CD4-positive, alpha-beta T cell treated with Interleukin-12 subunit alpha and Interleukin-12 subunit beta, for 1 hour (primary cell): ENCODE measurements at places on chromosomes 2 and 18.

DNA sequence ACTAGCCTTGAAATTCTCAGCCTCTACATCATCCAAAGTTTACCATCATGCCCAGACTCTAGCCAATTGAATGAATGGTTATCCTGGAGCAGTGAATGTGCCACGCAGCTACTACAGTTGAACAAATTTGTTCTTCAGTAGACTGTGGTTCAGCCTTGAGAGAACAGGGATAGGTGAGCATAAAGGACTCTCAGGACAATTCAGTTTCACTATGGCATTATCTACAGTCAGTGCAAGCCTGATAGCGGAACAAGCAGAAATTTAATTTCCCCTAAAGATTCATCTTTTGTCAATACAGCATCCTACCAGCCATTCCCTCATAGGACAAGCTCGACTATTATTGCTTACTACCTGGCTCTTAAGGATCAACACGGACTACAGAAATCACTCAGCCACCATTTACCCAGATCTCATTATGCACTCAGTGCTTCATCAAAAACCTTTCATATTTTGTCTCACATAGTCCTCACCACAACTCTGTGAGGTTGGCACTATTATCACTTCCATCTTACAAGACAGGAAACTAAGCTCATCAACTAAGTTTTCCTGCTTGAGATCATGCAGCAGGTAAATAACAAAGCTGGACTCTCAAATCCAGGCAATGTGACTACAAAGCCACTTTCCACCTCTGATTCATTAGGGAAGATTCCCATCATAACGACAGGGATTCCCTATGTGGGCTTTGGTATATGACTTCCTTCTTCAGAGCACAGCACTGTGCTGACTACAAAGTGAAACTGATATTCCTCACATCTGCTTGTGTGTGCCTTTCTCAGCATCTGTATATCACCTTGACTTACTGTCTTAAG lies 181.5 kb upstream of the ACVR2A start:
- DNase-seq, result peak; percentile 45

DNA sequence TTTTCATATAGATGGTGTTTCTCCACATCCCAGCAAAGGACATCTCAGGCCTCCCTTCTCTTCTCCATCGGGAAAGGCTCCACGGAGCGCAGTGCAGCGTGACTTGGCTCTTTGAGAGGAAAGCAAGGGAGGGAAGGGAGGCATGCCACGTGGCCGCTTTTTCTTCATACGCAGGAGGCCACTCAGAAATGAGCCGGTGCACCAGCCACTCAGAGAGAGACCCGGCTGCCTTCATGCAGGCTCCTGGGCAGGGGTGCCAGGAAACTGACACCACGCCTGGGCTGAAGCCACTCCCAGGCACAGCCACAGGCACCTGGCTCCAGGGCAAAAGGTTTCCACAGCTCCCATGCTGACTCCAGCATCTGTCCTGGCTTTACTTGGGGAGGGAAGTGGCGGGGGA lies 11.1 kb upstream of the LOXHD1 start:
- no peak for DNase-seq

GRCh38 chr2:173134703-173135102 lies 59.1 kb downstream of the MAP3K20 start:
- DNase-seq, result no peak

- DNase-seq, result no peak
Measured at GRCh38 chr18:55048892-55049291, 89.6 kb upstream of the CCDC68 start.

DNA sequence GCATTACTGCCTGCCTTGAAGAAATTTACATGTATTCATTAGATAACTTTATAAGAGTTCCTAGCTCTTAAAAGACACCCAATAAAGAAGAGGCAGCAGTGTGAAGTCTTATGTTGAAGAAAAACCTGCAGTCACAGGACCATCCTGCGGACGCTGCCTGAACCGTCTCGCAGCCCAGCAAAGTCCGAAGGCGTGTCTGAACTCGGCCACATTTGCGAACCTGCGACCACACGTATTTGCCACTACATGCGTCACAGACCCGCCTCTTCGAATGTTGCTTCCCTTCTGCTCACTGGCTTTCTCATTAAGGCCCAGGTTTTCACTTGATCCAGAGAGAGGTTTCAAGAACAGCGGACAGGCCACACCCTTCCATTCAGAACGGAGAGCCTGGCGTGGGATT lies 41.2 kb downstream of the CNGA3 start:
- no peak for DNase-seq

GRCh38 chr18:5997361-5997760 lies 102.0 kb upstream of the TMEM200C start:
- DNase-seq, result no peak

DNA sequence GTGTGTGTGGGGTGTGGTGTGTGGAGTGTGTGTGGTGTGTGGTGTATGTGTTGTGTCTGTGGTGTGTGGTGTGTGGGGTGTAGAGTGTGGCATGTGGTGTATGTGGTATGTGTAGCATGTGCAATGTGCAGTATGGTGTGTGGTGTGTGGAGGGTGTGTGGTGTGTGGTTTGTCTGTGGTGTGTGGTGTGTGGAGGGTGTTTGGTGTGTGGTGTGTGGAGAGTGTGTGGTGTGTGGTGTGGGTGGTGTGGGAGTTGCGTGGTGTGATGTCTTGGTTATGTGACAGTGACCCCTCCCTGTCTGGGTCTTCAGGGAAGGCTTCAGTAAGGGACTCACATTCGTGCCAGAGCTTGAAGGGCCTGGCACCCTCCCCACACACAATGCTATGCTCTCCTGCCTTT lies 718.2 kb upstream of the SOX11 start:
- DNase-seq, result no peak

GRCh38 chr2:25281522-25281921 lies 60.2 kb downstream of the DNMT3A start:
- no peak for DNase-seq
